Fibroblast of skin of abdomen (primary cell): ENCODE measurements at places on chromosomes 3 and 15.

DNA sequence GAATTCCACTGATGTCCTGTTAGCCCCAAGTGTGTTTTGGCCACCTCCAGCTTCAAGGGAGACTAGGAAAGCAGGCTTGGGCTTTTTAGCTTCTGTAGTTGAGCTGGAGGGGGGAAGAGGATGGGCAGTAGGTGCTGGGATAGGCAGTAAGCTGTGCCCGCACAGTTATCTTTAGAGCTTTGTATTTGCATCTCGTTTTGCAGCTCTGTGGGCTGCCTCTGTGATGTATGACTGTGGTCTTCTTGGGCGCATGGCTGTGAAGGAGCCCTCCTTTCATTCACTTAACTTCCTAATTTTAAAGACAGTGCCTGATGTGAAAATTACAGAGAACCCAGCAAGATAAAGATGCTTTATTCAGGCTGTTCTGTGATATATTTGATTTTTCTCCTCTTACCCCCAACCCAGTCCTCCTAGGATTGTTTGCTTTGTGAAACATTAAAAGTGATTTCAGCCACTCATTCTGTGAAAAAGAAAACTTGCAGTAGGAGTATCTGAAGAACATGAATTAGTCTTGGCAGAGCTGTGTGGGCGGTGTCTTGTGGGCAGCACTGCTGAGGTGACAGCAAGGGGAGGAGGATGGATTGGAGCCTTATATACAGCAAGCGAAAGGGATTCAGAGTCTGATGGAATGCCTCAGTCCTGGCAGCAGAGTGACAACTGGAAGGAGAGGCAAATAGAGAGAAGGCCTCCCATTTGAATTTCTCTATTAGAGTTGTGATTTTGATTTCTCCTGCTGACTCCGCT, 74.3 kb downstream of the LARS2 start:
- DNase-seq = no peak

- no peak for DNase-seq
Measured at GRCh38 chr15:75348562-75349350, 1.9 kb downstream of the NEIL1 start.

GRCh38 chr15:78104566-78105475, 12.5 kb downstream of the SH2D7 start:
- no peak for DNase-seq

DNA sequence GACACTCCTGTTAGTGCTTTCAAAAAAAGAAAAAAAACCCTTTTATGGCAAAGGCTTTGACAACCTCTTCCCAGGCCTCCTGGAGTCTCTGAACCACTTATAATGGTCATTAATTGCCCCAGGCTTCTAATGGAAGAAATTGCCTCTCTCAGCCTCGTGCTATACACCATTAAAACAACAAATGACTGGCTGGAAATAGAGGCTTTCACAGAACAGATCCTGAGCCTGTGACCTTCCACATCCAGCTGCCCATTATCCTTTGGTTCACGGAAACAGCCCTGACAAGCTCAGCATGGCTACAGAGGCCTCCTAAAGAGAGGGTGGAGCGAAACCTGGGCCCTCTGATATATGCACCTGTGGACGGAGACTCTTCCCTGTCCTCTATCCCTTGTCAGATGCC, 26.8 kb upstream of the MKRN3 start:
- no peak for DNase-seq

- DNase-seq = no peak
Measured at GRCh38 chr15:40157778-40158447, 3.0 kb upstream of the BUB1B start.

DNA sequence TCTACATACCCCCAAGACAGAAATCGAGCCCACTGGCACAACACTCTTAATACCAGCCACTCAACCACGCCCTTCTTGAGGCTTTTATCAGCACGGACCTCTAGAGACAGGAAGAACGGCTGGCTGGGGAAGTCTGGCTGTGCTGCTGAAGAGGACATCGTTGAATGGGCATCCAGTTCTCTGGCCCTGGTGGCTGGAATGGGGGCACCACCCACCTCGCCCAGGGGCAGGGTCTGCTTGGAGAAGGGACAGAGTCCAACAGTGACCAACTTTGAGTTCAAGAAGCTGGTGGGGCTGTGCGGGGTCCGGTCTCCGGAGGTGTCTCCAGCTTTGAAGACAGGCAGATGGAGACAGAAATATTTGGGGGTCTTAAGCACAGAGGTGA, 77.5 kb downstream of the ATP10A start:
- DNase-seq = no peak

DNA sequence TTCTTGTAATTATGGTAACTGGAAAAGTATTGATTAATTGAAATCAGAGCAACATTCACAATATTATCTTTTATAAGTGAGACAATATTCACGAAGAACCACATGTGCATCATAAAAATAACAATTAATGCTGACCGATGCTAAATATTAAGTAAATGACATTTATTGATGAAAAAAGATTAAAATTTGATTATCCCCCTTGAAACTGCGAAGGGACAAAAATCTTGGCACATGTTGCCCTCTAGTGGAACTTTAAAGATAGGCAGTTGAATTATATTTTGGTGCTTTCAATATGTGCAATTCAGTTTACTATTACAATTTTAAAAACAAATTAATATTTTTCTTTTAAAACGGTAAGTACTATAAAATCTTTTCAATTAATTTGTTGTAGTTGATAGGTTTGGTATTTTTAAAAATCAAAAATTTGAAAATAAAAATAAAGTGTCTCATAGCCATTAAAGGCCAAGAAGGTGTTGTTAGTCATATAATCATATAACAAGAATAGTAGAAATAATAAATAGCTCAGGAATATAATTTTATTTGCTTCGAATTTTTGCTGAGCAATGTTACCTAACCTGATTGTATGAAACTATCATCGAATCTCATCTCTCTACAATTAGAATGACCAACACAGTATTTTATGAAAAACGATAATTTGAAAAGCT, 270.2 kb downstream of the ROBO1 start:
- peak; percentile 21 for DNase-seq

GRCh38 chr3:133138017-133138416, 99.8 kb downstream of the TMEM108 start:
- no peak for DNase-seq

DNA sequence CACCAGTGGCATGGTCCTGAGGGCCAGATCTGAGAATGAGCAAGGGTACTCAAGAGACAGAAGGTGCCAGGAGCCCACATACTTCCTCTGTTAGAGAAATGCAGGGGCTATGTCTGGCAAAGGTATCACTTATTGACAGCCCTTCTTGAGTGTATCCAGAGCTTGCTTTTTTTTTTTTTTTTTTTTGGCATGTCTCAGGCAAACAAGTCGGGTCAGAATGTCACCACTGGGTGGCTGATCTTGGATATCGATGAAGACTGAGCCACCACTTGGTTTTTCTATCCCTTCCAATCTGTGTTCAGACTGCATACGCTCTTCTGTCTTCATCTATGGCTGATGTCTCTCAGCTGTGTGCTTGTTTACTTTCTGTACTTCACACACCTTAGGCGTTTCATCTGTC, 363.4 kb upstream of the C2CD4B start:
- DNase-seq = no peak

DNA sequence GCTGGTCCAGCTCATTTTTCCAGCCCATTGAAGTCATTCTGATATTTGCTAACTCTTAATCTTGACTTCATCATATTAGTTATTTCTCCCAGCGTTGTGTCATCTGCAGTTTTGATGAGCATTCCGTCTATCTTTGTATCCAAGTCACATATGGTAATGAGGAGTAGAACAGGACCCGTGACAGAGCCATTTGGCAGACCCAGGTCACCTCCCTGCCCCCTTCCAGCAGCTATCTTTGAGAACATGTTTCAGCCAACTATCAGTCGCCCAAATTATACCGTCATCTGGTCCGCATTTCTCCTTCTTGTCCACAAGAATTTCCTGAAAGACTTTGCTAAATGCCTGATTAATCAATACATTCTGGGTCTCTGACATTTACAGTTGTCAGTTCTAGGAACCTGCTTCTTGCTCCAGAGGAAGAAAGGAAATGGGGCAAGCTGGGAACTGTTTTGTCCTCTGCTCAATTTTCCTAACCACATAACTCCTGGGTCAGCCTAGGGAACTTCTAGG, 347.1 kb upstream of the NR2E3 start:
- DNase-seq = peak; percentile 53

DNA sequence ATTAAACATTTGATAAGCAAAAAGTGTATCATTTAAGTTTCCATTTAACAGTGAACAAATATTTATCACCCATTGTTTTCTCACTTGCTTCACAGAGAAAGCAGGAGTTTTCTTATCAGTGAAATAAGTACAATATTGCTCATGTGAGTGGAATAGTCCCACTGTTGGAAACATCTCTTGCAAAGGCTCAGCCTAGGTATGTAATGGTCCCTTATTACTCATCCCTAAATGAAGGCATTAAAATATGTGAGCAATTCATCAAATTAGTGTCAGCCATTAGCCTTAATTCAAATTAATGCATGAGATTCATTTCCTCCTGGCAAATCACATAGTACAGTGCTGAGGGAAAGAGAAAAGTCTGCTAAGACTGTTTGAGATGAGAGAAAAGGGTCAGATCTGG, 9.6 kb upstream of the FMN1 start:
- DNase-seq = no peak

GRCh38 chr3:138331143-138331894, 1.7 kb upstream of the NME9 start:
- DNase-seq = no peak

GRCh38 chr3:14793126-14793857, 25.5 kb upstream of the FGD5 start:
- DNase-seq = no peak
